Amniotic epithelial cell (primary cell): ENCODE measurements at places on chromosomes 16 and 17.
A peak's percentile ranks its signal among the peaks of the same experiment; 100 is the strongest.

- no peak for DNase-seq
These were observed 9.3 kb downstream of the ZACN start for GRCh38 chr17:76088041-76088867.

DNA sequence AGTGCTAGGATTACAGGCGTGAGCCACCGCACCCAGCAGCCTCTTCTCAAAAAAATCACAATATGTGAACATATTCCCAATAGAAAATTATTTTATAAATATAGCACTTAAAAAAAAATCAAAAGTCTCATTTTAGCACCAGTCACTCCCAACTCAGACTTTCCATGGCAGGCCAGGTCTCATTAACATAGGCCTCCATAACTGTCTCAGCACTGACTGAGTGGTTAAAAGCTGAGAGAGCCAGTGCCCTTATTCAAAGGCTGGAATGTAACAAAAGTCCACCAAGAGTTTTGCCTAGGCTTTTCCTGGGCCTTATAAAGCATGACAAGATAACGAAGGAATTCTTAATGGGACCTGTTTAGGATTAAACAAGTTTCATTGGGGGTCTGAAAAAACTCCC is 79.8 kb downstream of the EMP2 start:
- DNase-seq: no peak

GRCh38 chr17:21289175-21289901 is 4.8 kb downstream of the MAP2K3 start:
- no peak for DNase-seq

DNA sequence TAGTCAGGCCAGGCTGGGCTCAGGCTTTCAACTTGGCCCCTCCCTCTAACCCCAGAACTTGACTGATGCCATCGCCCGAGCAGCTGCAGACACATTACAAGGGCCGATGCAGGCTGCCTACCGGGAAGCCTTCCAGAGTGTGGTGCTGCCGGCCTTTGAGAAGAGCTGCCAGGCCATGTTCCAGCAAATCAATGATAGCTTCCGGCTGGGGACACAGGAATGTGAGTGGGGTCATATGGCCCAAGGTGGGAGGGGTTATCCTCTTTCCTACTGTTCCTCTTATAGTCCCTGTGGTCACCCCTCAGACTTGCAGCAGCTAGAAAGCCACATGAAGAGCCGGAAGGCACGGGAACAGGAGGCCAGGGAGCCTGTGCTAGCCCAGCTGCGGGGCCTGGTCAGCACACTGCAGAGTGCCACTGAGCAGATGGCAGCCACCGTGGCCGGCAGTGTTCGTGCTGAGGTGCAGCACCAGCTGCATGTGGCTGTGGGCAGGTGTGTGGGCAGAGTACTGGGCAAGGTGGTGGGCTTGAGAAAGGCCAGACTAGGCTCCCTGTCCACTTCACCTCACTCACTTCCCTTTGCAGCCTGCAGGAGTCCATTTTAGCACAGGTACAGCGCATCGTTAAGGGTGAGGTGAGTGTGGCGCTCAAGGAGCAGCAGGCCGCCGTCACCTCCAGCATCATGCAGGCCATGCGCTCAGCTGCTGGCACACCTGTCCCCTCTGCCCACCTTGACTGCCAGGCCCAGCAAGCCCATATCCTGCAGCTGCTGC is 2.1 kb upstream of the NRN1L start:
- DNase-seq: no peak

DNA sequence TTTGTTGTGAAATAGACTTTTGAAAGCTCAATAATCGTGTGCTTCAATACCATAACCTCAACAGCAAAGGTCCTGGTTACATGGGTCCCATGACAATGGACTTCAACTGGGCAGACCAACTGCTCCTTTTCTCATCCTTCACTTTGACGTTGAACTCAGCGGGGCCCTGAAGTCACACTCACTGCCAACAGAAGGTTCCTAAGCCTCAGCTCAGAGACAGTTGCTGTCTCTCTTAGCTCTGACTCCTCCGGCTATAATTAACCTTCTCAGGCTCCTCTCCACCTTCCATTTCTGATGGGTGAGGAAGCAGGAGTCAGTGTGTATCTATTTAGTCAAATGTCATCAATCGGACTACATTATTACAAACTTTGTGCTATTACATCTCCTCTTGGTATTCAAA is 23.8 kb downstream of the MPP3 start:
- no peak for DNase-seq

GRCh38 chr17:32654324-32654723 is 167.5 kb downstream of the CDK5R1 start:
- DNase-seq: no peak

DNA sequence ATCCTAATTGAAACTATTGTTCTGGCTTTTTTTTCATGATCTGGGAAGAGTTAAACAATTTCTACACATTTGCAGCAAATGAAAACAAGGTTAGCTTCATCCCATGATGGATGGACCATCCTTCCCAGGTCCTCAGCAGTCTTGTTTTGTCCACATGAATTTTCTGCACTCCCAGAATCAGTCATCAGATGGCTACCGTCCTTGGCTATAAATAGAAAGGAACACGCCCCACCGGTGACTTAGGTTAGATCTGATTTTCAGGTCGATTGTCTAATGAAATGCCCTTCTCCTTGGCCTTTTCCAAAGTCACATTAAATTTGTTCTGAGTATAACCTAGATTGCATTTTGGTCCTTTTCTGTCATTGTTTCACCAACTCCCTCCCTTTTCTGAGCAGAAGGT is 41.4 kb upstream of the NOL11 start:
- DNase-seq: no peak

DNA sequence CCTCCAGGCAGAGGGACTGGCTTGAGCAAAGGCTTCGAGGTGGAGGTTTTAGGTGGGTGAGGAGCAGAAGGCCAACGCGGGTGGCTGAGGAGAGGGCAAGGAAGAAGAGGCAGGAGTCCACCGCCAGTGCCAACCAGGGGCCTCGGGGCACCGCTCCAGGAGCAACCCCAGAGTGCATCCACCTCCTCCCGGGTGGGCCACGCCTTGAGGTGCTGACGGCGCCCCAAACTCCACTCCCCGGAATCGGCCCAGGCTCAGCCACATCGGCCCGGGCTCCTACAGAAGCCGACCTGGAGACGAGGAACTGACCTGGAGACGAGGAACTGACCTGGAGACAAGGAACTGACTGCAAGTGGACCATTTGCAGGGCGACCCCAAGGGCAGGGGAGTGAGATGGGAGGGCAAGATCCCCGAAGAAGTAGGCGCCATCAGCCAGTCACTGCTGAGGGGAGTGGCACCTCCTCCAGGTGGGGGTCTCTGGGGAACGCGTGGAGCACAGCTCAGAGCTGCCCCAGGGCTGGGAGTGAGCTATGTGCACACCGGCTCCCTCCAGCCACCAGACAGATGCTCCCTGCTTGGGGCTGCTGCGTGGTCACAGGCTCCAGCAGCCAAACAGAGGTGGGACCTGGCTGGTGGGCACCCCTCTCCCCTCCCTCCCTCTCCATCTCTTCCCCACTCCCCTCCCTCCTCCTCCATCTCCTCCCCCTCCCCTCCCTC is 29.2 kb upstream of the CBFA2T3 start:
- DNase-seq: no peak

GRCh38 chr16:89988951-89989350 is 30.3 kb downstream of the DBNDD1 start:
- DNase-seq: no peak

GRCh38 chr16:1387331-1387730 is 27.2 kb downstream of the UNKL start:
- no peak for DNase-seq

DNA sequence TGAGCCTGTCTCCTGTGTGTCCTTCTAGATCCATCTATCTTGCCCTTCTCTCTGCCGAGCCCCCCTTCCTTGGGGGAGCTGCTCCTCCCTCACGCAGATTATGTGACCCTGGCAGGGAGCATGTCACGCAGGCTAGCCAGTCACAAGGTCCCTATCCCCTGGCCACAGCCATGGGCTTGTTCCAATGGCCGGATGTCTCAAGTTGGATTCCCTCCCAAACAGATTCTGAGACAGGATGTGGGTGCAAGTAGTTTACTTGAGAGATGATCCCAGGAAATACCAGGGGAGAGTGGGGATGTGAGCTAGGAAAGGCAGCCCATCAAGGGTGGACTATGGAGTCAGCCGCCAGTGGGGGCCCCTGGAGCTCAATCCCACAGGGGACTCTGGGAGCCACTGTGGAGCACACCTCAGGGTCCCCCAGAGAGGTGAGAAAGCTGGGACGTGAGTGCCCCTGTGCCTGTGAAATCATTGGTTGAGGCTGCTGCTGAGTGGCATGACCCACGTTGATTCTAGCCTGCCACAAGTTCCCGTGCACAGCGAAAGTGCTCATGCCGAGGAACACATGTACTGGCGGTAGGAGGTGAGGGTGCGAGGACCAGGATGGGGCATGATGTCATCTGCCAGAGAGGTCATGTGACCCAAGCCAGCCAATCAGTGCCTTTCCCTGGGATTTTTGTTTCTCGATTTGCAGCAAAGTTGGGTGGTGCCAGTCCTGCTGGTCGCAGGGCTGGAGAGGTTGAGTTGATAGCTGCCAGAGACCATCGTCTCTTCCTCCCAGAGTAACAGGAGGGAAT is 6.4 kb upstream of the CRISPLD2 start:
- DNase-seq: no peak

DNA sequence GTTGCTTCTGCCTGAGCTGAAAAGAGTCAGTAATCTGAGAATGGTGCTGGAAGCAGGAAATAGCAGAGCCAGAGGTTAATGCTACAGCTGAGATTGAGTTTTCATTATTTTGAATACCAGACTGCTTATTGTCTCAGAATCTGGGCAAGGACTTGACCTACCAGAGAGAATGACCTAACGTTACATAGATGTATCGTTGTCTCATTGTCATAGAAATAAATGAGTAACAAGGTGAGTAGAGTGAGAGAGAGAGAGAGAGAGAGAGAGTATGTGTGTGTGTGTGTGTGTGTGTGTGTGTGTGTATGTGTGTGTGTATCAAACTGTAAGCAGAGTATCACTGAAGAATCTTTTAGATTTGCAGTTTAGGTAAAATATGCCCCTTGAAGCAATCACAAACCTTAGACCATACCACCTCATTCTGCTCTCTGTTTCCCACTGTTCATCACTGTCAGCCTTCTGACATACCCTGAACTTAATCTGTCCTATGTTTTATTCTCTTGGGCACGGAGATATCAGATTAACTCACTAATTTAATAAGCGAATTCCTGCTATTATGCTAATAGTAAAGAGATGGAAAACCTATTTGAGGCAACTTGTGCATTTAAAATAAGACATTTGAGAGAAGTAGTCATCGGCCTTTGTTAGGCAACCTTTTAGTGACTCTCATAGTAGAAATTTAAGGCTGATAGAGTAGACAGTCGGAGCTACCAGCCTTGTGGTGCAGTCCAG is 87.8 kb downstream of the CYB561 start:
- DNase-seq: peak; percentile 50

DNA sequence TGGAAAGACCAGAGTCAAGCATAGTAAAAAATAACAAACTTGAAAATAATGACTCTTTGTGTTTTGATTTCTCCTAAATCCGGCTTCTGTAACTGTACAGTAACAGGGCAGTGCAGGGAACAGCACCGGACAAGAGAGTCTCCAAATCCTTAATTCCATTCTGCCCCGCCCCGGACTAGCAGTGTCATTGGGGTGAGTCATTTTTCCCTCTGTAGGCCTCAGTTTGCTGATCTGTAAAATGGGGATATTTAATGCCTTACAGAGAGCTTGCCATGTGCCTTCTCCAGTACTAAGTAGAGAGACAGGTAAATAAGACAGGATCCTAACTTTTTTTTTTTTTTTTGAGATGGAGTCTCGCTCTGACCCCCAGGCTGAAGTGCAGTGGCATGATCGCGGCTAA is 83.6 kb upstream of the TBC1D3K start:
- no peak for DNase-seq

GRCh38 chr17:9367156-9367555 is 208.5 kb downstream of the STX8 start:
- no peak for DNase-seq

DNA sequence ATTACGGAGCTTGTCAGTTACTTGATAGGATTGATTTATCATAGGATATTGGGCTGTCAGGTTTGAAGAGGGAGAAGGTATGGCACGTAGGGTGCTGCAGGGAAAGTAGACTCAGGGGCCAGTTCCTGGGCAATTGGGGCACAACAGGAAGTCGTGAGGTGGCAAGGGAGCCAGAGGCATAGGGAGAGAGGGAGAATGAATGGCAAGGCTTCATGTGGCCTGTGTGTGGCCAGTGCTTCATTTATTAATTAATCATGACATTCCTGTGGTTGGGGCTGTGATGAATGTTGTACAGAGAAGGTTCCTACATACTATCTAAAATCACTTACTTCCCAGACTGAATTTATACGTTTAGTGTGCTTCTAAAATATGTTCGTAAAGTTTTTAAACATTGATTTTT is 19.3 kb downstream of the MFSD11 start:
- DNase-seq: no peak

- no peak for DNase-seq
These were observed 6.1 kb upstream of the LHX1 start for GRCh38 chr17:36931096-36931696.

DNA sequence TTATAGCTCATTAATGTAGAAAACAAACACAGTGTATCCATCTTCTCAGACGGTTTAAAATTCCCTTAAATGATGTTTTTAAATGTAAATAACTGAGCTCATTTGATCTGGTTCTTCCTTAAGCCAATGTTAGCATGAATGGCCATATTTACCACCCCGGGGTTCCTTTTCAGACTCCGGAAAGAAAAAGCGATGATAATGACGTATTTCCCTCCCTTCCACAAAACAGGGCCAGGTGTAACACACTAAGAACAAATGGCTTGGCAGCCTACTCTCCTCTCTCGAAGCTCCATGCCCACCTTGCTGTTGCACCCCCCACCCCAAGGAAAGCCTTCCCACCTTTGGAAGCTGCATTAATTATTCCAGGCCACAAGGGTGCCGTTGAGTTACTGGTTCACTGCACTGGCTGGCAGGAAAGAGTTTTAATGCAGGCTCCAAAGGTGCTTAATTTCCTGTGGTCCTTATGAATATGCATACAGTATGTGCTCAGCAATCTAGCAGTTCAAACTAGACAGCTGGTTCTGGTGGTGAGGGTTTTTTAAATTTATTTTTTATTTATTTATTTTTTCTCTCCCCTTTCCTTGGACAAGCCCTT is 378.9 kb downstream of the WWOX start:
- no peak for DNase-seq

DNA sequence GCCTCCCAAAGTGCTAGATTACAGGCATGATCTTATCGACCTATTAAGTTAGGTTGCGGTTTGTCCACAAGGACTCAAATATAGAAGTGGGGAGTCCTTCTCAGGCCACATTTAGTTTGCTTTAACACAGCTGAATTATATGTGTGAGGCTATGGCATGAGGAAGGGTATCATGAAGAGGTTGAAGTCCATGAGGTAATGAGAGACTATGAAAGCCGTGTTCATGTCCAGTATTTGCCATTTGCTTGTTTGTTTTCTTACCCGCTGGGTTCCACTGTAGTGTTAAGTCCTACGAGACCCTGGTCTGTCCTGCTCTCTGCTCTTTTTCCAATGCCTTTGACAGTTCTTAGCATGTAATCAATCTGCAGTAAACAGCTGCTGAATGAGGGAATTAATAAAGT is 1072.4 kb upstream of the EEF2KMT start:
- no peak for DNase-seq

- DNase-seq: no peak
These were observed 31.4 kb upstream of the HS3ST3B1 start for GRCh38 chr17:14269473-14269872.

- no peak for DNase-seq
These were observed 3.8 kb upstream of the CMTM1 start for GRCh38 chr16:66562409-66562808.

GRCh38 chr16:75096656-75097055 is 19.9 kb downstream of the LDHD start:
- DNase-seq: no peak

GRCh38 chr17:2087597-2088211 is 32.8 kb downstream of the HIC1 start:
- DNase-seq: no peak
